ENCODE measurements at places on chromosomes 7 and 10. TPM values are rescaled to one million over a fixed set of nuclear protein-coding genes. Genes with fewer than 3 reads are reported as not detected.

The TFEC gene
- total RNA-seq, result 1.5 TPM

The IFIT3 gene
- 11.0 TPM for total RNA-seq

The NPY4R2 gene
- not detected for total RNA-seq

The HOXA13 gene
- not detected for total RNA-seq

The ACHE gene
- total RNA-seq, result 112 TPM

The NACAD gene
- 5.1 TPM for total RNA-seq

The SPOCK2 gene
- 8.3 TPM for total RNA-seq

The C10orf67 gene
- 0.82 TPM for total RNA-seq

The ZNF398 gene
- total RNA-seq, result 17.5 TPM

The ELN gene
- 208 TPM for total RNA-seq

The ENO4 gene
- 0.31 TPM for total RNA-seq

The KEL gene
- total RNA-seq, result 1.6 TPM

The TMEM196 gene
- total RNA-seq, result not detected

The INSYN2A gene
- 0.51 TPM for total RNA-seq

The TRIM50 gene
- 0.31 TPM for total RNA-seq

The LEP gene
- not detected for total RNA-seq

The RNF148 gene
- 3.2 TPM for total RNA-seq

The PRKAR2B gene
- 10.9 TPM for total RNA-seq

The MYL10 gene
- total RNA-seq, result 20.9 TPM

The PLA2G12B gene
- total RNA-seq, result 0.31 TPM

The CPXM2 gene
- total RNA-seq, result 7.8 TPM

The GIMAP7 gene
- 8.2 TPM for total RNA-seq

The GSTO2 gene
- total RNA-seq, result 5.1 TPM

The MMP21 gene
- 0.41 TPM for total RNA-seq

The POU6F2 gene
- total RNA-seq, result not detected

The TSPAN13 gene
- 33.8 TPM for total RNA-seq

The EVX1 gene
- not detected for total RNA-seq

The ITIH5 gene
- total RNA-seq, result 67.9 TPM

The RGR gene
- 7.8 TPM for total RNA-seq

The KCND2 gene
- total RNA-seq, result 1.3 TPM

The MORN4 gene
- 5.6 TPM for total RNA-seq

The SFRP4 gene
- total RNA-seq, result 49.5 TPM

The NPFFR1 gene
- not detected for total RNA-seq

The ICA1 gene
- total RNA-seq, result 4.6 TPM

The FRMD4A gene
- total RNA-seq, result 29.5 TPM

The TAS2R60 gene
- not detected for total RNA-seq

The CPA2 gene
- total RNA-seq, result not detected

The GPR22 gene
- not detected for total RNA-seq

The FBXL13 gene
- total RNA-seq, result 1.3 TPM

The RARRES2 gene
- 35.5 TPM for total RNA-seq

The FAM25C gene
- not detected for total RNA-seq

The MCM10 gene
- total RNA-seq, result 4.2 TPM

The VSTM2A gene
- total RNA-seq, result 0.82 TPM

Measured in tongue (tissue), 3 donors.